Hematopoietic multipotent progenitor cell treated with erythropoietin and hydrocortisone succinate and interleukin-3 and kit ligand, for 17 days (in vitro differentiated cells): ENCODE measurements at places on chromosomes 7 and 10.

DNA sequence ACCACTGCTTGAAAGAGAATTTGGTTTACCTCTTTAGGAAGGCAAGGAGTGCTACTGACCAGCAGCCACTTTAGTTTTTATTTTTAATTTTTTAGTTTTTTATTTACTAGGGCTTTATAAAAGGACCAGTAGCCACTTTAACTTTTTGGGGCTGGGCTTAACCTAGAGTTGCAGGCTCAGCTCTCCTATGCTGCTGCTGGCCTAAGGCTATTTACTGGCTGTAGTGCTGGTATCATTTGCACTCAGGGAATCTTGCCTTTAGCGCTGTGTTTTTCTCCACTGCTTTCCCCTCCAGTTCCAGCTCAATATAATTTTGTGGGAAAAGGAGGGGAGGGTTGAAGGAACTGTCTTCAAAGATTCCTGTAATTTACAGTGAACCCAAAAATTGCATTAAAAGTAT, 13.4 kb downstream of the HPS1 start:
- DNase-seq: no peak

GRCh38 chr7:34835901-34836600, 178.0 kb downstream of the NPSR1 start:
- DNase-seq: no peak

- no peak for DNase-seq
Observed at GRCh38 chr10:110698340-110698739, 54.2 kb downstream of the RBM20 start.

- DNase-seq: no peak
Observed at GRCh38 chr10:100006243-100006886, 3.4 kb downstream of the DNMBP start.

DNA sequence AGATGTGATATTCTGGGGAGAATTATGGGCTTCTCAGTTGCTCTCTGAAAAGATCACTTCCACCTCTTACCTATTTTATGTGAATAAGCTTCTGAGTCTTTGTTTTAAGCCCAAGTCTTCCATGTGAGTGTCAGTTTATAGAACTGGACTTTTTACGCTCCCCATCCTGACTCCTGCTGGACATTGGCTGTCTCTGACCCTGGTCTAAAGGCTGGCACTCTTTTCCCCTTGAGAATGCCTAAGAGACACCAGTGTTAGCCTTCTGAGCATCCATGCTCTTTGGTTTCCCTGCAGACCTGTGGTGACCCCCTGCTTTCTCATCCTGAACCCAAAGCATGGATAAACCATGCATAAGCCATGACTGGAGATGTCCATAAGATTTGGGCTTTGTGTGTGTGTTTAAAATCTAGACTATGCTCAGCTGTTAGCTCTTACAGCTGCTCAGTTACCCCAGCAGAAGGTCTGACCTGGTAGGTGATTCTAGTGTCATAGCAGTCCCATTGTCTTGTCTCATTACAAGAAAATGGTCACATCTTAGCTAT, 148.6 kb upstream of the IMMP2L start:
- DNase-seq: no peak
